ENCODE measurements at places on chromosomes 13 and 19. TPM values are rescaled to one million over a fixed set of nuclear protein-coding genes. Genes with fewer than 3 reads are reported as not detected.

TSC22D1 gene
- total RNA-seq: 60.6 TPM

GNG8 gene
- not detected for total RNA-seq

BORA gene
- 7.2 TPM for total RNA-seq

FXYD7 gene
- 0.14 TPM for total RNA-seq

TUBA3C gene
- not detected for total RNA-seq

PPM1N gene
- 6.8 TPM for total RNA-seq
